ENCODE measurements at places on chromosomes 12 and 14.

DNA sequence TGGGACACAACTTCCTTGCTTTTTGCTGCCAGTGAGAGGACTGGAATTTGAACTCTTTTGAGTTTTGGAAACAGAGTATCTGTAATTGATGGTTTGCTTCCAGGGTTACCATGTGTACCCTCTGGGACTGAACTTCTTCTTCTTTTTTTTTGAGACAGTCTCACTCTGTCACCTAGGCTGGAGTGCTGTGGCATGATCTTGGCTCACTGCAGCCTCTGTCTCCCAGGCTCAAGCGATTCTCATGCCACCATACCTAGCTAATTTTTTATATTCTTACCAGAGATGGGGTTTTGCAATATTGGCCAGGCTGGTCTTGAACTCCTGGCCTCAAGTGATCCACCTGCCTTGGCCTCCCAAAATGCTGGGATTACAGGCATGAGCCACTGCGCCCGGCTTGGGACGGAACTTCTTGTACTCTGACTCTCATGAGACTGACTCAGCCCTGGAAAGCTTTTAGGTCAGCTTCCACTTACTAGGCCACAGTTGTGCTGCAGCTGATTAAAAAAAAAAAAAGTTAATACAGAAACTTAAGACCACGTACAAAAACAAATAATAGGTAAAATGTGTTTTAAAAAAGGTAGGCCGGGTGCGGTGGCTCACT lies 15.8 kb downstream of the SEL1L start:
- no peak for DNase-seq

DNA sequence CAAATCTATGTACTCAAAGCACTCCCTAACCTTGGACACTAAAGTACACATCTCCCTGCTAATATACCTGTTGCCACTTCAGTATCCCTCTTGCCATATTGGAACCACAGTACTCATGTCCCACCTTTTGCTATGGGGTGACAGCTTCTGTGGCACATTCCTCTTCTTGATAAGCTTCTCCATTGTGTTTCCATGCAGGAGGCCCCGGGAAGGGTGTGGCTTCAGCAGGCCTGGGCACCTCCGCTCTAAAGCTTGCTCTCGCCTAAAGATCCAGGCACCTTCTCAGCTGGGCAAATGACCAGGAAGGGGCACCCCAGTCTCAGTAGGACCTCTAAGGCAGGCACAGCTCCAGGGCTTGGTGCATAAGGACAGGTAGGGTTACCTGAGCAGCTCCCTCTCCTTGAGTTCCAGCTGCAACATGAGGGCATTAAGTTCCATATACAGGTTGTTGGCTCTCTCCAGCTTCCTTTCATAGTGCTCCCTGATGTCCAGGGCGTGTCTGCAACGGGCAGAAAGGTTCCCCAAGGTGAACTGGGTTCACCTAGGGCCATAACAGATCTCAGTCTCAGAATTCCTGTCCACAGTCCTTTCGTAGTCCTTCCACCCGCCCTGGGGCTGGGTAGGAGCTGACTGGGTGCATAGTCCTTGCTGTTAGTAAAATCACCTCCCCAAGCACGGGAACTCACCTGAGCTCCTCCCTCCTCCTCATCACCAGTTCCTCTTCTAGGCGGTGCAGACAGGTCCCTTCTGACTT lies 15.9 kb downstream of the MAP3K12 start:
- no peak for DNase-seq

DNA sequence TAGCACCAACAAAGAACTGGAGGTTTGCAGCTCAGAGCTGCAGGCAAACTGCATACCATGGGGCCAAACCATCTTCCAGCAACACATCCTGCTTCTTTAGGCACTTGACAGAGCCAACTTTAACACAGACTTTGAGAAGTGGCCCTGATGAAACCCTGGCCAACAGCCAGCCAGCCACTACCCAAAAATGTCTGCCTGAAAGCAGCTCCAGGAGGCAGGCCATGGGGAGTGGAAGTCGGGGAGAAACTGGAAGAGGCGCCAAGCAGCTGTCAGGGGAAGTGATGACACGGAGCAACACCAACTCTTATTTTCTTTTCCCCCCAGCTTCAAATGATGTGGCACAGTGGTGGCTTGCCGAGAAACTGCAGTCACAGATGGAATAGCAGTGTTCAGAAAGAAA lies 110.9 kb upstream of the PLXNC1 start:
- no peak for DNase-seq

DNA sequence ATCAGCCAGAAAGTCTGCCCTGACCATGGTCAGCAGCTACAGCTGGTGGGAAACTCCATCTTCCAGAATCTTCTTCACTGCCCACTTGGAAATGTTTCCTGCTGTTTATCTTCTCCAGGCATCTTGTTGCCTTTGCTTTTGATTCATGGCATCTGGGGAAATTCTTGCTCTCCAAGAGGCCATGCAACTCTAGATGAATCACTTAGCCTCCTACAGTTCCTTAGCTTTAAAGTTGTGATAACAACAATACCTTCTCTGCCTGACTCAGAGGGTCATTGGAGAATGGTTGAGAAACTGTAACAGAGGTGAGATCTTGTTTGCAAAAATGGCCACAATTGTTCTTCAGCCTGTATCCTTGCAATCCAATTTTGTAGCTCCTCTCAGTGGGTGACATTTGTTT lies 121.0 kb upstream of the VRK1 start:
- DNase-seq, result no peak

DNA sequence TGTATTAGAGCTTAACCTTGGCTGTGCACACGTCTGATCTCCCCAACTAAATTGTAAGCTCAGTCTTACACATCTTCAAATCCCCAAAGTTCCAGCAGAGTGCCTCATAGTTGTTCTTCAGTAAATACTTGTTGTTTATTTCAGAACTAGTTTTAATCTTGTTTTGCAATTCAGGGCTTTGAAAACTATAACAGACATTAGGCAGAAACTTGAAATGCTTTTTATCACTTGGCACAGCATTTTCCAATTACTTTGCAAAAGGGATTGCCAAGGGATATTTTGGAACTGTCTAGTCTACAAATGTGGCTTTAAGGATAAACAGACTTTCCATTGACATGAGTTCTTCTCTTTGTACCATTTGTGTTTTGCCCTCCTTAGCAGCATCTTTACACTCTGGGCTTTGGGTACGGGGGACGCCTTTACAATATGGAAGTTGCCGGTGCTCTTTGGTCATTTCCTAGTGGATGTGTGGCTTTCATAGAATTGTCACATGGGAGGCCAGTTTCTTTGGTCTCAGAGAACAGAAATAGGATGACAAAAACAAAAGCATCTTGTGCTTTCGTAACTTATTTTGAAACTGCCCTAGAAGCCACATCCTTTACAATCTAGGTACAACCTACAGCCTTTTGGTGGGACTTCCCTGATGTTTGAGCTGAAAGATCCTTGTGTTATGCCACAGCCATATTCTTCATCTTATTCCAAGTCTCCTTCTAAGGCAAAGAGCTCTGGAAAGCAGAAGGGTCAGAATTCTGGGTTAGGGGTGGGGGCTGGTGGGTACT lies 96.9 kb downstream of the NPAS3 start:
- DNase-seq, result no peak

- DNase-seq, result no peak
These were observed 258.1 kb downstream of the EGLN3 start for GRCh38 chr14:33692762-33693161.

DNA sequence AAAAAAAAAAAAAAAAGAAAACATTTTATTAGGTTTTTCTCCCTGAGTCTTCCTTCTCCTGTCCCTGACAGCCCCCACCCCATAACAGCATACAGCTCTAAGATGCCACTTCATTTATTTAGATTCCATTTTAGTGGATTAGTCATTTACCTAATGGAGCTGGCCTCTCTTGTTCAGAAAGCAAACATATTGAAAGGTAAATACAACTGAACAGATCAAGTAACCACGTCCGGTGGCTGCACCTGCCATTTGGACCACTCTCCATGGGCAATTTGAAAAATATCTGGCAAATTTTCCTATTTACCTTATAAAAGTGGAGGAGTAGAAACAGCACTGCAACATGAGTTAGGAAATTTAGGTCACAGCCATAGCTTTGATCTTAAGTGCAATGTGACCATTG lies 254.6 kb downstream of the C12orf42 start:
- no peak for DNase-seq

DNA sequence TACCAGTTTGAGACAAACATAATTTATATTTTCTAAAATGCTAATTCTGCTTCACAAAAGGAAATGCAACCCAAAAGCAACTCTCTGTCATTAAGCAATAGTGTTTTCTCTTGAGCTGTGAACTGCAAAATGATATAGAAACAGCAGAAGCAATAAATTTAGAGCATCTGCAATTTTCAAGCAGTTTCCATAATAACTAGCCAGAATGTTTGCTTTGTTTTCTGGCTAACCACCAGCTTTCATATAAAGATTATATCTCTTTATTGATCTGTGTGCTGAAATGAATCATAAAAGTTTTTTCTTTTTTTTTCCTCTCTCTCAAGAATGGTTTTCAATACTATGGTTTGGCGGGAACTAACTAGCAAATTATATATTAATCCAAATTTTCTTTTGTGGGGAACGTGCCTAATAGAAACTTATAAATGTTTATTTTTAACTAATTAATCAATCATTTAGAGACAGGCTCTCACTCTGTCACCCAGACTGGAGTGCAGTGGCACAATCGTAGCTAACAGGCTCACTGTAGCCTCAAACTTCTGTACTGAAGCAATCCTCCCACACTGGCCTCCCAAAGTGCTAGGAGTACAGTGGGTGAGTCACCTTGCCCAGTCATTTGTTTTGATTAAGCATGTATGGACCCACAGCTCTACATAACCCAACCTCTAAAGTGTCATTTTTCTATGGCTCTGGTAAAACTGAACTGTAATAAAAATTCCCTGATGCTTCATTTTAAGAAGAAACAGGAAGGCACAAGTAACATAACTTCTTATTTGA lies 830.1 kb upstream of the MGAT4C start:
- DNase-seq, result no peak

- no peak for DNase-seq
These were observed 4.9 kb upstream of the CRIP2 start for GRCh38 chr14:105469456-105470349.

Measured in CD4-positive, alpha-beta T cell (primary cell).